ENCODE measurements at places on chromosomes 12 and 14.

- no peak for DNase-seq
Observed at GRCh38 chr12:109921982-109922381, 21.9 kb downstream of the TCHP start.

- no peak for DNase-seq
Observed at GRCh38 chr12:113120670-113121370, 14.7 kb downstream of the RASAL1 start.

GRCh38 chr14:60563113-60563512, 54.2 kb downstream of the SIX6 start:
- no peak for DNase-seq

GRCh38 chr12:51874000-51874399, 13.9 kb upstream of the ANKRD33 start:
- no peak for DNase-seq

DNA sequence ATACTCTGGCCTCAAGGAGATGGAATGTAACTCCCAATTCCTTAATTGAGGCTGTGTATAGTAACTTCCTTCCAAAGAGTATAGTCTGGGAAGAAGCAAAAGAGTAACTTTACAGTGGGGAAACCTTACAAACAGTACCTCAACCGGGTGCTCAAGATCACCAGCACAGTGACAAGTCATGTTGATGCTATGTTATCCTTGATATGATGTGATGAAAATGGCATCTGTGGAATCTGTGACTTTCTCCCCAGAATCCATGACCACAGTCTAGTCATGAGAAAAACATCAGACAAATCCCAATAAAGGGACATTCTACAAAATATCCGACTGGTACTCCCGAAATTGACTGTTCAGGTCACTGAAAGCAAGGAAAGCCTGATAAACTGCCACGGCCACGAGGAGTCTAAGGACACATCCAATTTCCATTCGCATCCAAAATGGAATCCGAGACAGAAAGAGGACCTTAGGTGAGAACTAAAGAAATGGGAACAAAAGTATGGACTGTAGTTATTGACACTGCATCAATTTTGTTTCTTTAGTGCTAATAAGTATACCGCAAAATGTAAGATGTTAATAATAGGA, 97.3 kb upstream of the FRMD6 start:
- no peak for DNase-seq

GRCh38 chr14:97888331-97888730, 1091.1 kb downstream of the VRK1 start:
- DNase-seq = no peak

DNA sequence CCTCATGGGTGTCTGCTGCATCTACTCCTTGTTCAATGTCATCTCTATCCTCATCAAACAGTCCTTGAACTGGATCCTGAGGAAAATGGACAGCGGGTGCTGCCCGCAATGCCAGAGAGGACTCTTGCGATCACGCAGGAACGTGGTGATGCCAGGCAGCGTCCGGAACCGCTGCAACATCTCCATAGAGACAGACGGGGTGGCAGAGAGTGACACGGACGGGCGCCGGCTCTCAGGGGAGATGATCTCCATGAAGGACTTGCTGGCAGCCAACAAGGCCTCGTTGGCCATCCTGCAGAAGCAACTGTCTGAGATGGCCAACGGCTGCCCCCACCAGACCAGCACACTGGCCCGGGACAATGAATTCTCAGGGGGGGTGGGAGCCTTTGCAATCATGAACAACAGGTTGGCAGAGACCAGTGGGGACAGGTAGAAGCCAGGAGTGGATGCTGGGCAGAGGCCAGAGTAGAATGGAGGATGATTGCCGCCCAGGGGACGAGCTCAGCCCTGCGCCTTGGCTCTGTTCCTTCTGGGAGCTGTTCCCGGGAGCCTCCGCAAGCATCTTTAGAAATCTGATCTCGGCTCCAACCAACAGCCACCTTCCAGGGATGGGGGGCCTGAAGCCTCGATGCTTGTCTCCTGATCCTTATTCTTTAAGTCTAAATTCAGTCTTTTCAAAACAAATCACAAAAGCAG, 71.6 kb upstream of the PSMC1 start:
- no peak for DNase-seq

GRCh38 chr12:75205558-75205957, 4.1 kb downstream of the KCNC2 start:
- no peak for DNase-seq

DNA sequence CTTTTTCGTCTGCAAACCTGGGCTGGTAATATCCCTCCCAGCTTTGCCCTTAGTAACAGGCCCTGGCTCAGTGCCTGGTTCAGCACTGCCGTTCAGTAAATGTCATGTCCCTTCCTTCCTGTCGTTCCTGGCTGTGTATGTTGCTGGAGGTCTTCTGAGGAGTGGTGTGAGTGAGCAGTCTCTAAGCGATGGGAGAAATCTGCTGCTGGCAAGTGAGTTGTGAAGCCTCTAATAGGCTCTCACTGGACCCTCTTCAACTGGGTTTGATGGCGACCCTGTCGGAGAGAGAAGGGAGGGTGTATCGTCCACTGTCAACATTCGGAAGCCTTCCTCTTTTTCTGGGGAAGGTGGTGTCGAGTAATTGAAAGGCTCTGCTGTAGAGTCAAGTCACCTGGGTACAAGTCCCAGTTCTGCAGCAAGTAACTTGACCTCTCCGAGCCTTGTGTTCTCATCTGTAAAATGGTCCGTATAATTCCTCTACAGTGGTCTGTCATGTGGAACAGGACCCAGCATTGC, 62.8 kb downstream of the HRK start:
- no peak for DNase-seq
